AG04449 (cell line): ENCODE measurements at places on chromosomes 2 and 18.

GRCh38 chr18:2903006-2903405, 56.2 kb downstream of the EMILIN2 start:
- DNase-seq, result no peak

DNA sequence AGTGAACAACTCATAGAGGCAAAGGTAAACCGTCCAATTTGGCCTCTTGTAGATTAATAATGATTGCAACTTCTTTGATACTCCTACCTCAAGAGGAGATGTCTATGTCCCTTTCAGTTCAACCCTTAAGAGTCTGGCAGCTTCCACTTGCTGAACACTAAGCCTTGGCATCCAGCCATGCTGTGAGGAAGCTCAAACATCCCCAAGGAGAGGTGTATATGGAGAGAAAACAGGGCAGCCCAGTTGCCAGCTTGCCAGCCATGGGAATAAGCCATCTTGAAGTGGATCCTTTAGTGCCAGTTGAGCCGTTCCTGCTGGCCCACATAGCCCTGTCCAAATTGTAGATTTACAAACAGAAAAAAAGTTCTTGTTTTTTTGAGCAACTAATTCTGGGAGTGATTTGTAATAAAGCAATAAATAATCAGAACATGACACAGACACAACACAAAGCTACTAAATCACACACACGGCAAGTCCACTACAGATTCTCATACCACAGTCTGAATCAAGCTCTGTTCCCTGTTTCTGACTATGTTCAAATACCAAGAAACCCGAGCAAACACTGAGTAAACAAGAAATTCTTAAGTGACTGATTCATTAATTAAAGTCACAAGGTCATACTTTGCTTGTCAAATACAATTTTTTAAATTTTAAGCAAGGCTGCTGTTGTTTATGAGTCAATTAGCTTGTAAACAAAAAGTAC, 96.1 kb downstream of the PID1 start:
- no peak for DNase-seq

GRCh38 chr2:159963700-159964099, 98.7 kb downstream of the PLA2R1 start:
- DNase-seq, result no peak

DNA sequence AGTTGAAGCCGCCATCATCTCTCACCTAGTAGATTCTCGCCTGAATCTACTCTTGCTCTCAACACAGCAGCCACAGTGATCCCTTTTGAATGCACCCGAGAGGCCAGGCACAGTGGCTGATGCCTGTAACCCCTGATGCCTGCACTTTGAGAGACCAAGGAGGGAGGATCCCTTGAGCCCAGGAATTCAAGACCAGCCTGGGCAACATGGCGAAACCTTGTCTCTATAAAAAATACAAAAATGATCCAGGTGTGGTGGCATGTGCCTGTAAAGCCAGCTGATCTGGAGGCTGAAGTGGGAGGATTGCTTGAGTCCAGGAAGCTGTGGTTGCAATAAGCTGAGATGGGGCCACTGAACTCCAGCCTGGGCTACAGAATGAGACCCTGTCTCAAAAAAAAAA, 60.3 kb upstream of the EML4 start:
- no peak for DNase-seq

DNA sequence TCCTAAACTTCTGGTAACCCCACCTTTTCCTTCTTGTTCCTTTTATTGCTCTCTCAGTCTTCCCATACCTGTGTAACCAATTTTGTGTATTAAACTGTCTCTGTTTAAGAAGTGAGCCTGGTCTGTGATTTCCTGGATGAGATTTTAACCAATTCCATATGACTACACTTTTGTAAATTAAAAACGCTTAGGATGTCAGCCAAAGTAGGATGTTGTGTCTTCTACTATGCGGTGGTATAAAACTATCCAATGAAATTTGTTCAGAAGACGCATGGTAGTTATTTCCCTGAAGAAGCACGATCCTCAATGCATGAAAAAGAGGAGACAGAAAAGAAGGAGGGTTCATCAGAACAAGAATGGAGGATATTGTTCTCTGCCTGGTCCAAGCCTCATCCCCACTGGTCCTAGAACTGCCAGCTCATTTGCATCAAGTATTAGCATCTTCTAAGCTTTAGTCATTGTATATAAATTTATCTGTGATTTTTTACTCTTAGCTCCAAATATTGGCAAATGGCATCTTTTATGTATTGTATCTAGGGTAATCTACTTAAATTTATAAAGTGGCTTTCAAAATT, 127.4 kb downstream of the TGIF1 start:
- DNase-seq, result no peak

DNA sequence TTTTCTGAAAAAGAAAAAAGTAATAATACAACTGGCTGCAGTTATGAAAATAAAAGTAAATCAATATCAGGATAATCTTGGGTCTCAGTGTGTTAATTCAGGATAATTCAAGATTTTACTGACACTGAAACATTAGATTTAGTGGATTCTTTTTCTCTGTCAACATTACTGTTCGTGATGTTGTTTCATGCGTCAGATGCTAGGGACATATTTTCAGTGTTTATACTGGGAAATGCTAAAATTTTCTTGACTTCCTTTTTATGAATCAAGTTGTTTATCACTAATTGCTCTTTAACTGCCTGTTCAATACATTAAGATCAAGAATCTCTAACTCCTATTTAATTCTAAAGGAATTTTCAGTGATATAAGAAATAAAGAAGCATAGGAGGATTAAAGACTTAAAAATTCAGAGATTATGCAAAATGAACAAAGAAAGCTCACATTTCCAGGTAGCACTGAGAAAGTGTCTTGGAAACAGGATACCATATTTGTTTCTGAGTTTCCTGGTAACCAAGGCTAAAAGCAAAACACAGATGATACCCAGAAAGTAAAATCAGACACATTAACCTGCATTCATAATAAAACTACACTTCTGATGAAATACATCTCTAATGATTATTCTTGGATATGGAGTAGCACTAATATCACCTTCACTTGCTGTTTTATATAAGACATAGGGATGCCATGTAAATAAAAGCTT, 174.0 kb downstream of the ARL4C start:
- no peak for DNase-seq

DNA sequence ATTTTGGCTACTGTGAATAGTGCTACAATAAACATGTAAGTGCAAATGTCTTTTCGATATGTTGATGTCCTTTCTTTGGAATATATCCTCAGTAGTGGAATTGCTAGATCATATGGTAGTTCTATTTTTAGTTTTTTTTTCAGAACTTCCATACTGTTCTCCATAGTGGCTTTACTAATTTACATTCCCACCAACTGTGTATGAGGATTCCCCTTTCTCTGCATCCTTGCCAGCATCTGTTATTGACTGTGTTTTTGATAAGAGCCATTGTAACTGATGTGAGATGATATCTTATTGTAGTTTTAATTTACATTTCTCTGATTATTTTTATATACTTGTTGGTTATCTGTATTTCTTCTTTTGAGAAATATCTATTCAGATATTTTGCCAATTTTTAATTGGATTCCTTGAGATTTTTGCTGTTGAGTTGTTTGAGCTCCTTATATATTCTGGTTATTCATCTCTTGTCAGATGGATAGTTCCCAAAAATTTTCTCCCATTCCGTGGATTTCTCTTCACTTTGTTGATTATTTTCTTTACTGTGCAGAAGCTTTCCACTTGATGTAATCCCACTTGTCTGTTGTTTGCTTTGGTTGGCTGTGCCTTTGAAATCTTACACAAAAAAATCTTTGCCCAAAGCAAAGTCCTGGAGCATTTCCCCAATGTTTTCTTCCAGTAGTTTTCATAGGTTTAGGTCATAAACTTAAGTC, 532.3 kb downstream of the PID1 start:
- DNase-seq, result no peak

- no peak for DNase-seq
Observed at GRCh38 chr18:7896161-7896560, 329.0 kb downstream of the PTPRM start.
